ENCODE measurements at places on chromosomes 6 and 20.

- DNase-seq, result no peak
Observed at GRCh38 chr6:101088594-101088993, 207.5 kb upstream of the ASCC3 start.

GRCh38 chr20:3734111-3734843 is 1.8 kb downstream of the HSPA12B start:
- DNase-seq, result no peak

DNA sequence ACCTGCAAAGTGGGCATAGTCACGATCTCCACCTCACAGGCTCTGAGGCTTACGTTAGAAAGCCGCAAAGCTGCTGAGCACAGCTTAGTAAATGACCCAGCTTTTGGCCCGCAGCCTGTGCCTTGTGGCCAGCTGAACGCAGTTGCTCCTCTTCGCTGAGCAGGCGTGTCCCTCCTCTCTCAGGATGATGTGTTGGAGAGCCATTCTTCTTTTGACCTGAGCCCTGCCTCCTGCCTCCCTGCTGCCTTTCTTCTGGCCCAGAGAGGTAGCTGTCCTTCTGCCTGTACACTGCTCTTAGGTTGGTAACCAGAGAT is 47.6 kb upstream of the MYL9 start:
- no peak for DNase-seq

- DNase-seq, result no peak
Observed at GRCh38 chr6:1082285-1082935, 229.5 kb upstream of the FOXQ1 start.

DNA sequence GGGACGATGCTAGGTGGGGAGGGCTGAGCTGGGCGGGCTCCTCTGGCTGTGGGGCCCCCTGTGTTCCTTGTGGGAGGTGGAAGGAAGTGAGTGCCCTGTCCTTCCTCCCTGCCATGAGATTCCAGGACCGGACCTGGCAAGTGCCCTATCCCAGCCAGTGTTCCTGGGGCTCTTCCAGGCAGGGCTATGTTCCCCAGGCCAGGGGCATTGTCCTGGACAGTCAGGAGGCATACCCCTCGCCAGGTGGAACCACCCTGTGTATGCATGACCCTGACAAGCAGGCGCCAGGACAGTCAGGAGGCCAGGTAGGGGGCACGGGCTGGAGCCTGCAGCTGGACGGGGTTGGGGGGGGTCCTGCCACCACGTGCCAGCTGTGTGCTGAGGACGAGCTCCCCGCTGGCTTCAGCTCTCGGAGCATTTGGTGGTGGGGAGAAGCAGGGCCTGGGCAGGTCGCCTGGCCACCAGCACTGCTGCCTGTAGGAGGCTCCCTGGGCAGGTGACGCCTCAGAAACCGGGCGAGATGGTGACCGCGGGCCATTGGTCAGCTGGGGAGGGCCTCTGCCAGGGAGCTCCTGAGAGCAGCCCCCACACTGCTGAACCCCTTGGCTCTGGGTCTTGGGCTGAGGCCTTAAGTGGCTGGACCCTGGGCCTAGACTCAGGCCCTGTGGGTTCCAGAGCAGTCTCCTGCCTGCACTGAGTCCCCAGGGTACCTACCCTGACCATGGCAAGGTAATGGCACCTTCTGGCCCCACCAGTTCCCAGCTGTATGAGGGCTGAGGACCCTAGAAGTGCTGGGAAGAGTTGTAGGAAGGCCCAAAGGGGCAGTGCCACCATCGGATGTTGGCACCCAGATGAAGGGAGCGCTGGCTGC is 694 bp downstream of the SLC17A9 start:
- no peak for DNase-seq

DNA sequence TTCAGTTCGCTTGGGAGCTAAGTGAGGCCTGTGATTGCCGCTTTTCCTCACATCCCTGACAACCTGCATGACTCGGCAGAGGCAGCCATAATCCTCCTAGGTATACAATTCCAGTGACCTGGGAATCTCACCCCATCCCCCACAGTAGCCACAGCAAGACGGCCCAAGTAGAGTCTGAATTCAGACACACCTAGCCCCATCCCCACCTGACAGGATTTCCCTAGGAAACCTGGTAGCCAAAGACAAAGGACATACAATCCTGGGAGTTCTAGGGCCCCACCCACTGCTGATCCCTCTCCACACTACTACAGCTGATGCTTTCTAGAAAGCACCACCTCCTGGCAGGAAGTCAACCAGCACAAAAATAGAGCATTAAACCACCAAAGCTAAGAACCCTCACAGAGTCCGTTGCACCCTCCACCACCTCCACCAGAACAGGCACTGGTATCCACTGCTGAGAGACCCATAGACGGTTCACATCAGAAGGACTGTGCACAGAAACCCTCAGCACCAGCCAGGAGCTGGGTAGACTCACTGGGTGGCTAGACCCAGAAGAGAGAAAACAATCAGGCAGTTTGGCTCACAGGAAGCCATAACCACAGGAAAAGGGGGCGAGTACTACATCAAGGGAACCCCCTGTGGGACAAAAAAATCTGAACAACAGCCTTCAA is 17.9 kb upstream of the RUNX2 start:
- DNase-seq, result peak; percentile 51

GRCh38 chr6:99912657-99913056 is 81.4 kb downstream of the MCHR2 start:
- no peak for DNase-seq

- DNase-seq, result no peak
Observed at GRCh38 chr20:3663858-3664257, 659 bp upstream of the GFRA4 start.

GRCh38 chr20:33016581-33017109 is 9.1 kb downstream of the BPIFB2 start:
- DNase-seq, result no peak

GRCh38 chr20:44582311-44583025 is at the start of gene PKIG:
Gene PKIG, plus strand, starts transcription at chr20:44582579. Its CDS starts 31,978 bp downstream, at chr20:44614557.
- no peak for DNase-seq

DNA sequence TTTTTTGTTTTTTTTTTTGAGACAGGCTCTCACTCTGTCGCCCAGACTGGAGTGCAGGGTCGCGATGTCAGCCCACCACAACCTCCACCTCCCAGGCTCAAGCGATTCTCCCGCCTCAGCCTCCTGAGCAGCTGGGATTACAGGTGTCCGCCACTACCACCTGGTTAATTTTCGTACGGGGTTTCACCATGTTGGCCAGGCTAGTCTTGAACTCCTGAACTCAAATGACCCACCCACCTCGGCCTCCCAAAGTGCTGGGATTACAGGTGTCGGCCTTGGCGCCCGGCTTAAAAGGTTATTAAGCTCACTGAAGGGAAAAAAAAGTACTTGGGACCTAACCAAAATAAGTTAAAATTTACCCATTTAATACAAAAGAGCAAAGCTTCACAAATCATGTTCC is 1.9 kb downstream of the TCFL5 start:
- DNase-seq, result no peak
